ENCODE measurements at places on chromosomes 1 and 21.

GRCh38 chr1:198270273-198270828 is 113.6 kb downstream of the NEK7 start:
- no peak for DNase-seq

- no peak for DNase-seq
These were observed 18.0 kb downstream of the POU2F1 start for GRCh38 chr1:167238713-167239112.

- no peak for DNase-seq
These were observed 64.7 kb downstream of the S100B start for GRCh38 chr21:46540087-46540710.

GRCh38 chr1:233025567-233025966 is 75.2 kb downstream of the NTPCR start:
- DNase-seq, result no peak

DNA sequence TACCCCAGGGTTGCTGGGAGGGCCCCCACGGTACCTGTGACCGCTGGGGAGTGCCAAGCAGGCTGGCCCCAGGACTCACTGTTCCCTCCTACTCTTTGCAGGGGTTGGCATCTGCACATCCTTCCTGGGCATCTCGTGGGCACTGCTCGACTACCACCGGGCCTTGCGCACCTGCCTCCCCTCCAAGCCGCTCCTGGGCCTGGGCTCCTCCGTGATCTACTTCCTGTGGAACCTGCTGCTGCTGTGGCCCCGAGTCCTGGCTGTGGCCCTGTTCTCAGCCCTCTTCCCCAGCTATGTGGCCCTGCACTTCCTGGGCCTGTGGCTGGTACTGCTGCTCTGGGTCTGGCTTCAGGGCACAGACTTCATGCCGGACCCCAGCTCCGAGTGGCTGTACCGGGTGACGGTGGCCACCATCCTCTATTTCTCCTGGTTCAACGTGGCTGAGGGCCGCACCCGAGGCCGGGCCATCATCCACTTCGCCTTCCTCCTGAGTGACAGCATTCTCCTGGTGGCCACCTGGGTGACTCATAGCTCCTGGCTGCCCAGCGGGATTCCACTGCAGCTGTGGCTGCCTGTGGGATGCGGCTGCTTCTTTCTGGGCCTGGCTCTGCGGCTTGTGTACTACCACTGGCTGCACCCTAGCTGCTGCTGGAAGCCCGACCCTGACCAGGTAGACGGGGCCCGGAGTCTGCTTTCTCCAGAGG is 6.8 kb downstream of the XKR8 start:
- DNase-seq, result no peak

DNA sequence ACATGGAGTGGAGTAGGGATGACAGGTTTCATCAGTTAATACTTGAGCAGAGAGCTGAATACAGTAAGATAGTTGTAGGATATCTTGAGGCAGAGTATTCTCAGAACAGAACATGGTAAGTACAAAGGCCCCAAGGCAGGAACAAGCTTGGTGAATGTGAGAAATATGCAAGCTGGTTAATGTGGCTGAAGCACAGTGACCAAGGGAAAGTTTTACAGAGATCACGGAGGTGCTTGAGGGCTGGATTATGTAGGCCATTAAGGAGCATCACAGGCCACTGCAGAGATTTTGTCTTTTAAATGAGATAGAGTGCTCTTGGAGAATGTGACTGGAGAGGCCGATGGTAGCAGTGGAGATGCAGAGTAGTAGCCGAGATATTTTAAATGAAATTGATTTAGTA is 54.0 kb upstream of the BOLA1 start:
- DNase-seq, result no peak
